Activated T-helper 9 cell treated with anti-CD3 and anti-CD28 coated beads, Interleukin-2, amount 50 U/mL, for 16 hours (primary cell): ENCODE measurements at places on chromosomes 13 and 19.

DNA sequence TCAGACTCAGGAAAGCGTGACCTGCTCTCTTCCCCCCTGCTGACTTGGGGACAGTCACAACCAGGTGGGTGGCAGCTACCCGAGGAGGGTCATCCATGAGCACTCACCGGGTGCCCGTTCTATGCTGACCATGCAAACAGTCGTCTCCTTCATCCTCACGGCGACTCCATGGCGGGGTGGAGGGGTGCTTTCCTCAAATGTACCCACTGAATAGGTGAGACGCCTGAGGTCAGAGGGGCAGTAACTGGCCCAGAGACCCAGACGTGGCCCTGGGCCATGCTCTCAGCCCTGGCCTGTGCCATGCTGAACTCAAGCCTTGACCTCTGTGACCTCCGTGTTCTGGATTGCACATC is 59.2 kb upstream of the TPM4 start:
- no peak for DNase-seq

GRCh38 chr13:95809429-95809828 is 132.5 kb downstream of the DNAJC3 start:
- DNase-seq, result no peak

DNA sequence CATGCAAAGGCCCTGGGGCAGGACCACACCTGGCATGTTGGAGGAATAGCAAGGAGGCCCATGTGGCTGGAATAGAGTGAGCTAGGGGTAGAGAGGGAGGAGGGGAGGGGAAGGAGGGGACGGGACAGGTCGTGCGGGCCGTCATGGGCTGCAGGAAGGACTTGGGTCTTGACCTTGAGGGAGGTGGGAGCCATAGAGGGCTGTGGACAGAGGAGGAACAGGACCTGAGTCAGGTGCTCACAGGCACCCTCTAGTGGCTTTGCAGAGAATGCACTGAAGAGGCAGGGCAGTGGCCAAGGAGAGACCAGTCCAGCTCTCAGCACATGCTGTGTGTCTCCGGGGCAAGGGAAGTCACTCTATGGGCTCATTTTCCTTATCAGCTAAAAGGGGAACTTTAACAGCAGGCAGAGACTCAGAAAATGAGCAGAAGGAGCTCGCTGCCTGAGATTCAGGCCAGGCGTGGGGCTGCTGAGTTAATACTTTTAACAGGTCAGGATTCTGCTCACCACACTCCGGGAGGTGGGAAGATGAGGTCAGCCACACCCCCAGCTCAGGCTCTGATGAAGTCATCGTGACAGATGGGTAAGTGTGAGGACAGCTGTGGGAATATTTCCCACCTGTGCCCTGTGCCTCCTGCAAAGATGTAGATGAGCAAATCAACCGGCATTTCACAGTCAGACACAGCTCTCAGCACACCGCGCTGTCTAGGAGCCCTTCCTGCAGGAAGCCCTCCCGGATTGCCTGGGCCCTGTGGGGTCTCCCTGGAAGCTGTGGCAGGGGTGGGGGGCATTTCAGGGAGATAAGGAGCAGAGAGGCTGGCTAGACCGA is 6.0 kb upstream of the TNFAIP8L1 start:
- peak; percentile 20 for DNase-seq

GRCh38 chr19:28737021-28737895 is 475.7 kb downstream of the UQCRFS1 start:
- DNase-seq, result no peak

GRCh38 chr19:6041991-6042481 is 64.1 kb upstream of the RANBP3 start:
- no peak for DNase-seq

GRCh38 chr19:2590630-2591399 is 111.7 kb downstream of the GNG7 start:
- no peak for DNase-seq

GRCh38 chr13:42990291-42991232 is 1.5 kb downstream of the EPSTI1 start:
- DNase-seq, result no peak

- peak; percentile 41 for DNase-seq
These were observed 545 bp downstream of the RAD23A start for GRCh38 chr19:12946092-12946721.

GRCh38 chr13:66700117-66700601 is 530.0 kb downstream of the PCDH9 start:
- DNase-seq, result no peak

- DNase-seq, result no peak
These were observed 12.1 kb downstream of the METTL21C start for GRCh38 chr13:102682727-102683126.

DNA sequence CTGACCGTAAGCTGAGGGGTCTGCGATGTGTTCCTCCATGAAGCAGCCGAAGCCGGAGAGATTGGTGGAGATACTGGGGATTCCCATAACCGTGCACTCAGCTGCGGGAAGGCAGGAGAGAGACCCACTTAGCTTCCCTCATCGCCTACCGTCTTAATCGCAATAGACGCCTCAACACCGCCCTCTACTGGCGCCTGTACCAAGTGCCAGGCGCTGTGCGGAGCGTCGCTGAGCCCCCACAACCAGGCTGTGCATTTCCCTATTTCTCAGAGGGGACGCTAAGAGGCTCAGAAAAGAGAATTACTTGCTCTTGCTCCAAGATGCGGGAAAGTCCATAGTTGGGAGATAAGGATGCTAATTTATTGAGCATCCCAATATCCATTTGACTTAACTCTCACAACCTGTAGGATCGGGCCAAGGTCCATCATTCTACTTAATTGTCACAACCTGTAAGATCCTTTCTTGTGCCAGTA is 5.8 kb downstream of the FTL start:
- DNase-seq, result peak; percentile 72

GRCh38 chr13:43293008-43293407 is 269.6 kb downstream of the DNAJC15 start:
- no peak for DNase-seq

DNA sequence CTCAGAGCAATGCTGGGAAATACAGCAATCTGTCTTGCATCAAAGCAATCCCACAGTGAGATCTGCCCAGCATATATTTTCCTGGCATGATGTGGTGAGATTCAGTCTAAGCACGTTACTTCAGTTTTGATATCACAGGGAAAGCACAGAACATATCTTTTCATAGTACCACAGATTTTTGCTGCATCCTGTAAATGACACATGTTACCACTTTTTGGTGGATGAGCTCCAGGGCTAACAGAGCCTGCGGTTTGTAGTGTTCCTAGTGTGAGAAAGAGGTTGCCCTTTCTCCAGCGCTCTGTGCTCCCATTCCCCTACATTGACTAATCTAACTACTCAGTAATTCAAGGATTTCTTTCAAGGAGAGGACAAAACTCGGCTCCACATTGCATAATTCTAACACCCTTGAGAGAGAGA is 409.0 kb downstream of the GPC6 start:
- DNase-seq, result no peak

GRCh38 chr13:65497265-65497664 is 1732.9 kb downstream of the PCDH9 start:
- DNase-seq, result no peak

- no peak for DNase-seq
These were observed 7.4 kb downstream of the CYSLTR2 start for GRCh38 chr13:48661107-48661506.

- DNase-seq, result peak; percentile 78
These were observed 34.9 kb upstream of the NEK3 start for GRCh38 chr13:52194184-52194868.

DNA sequence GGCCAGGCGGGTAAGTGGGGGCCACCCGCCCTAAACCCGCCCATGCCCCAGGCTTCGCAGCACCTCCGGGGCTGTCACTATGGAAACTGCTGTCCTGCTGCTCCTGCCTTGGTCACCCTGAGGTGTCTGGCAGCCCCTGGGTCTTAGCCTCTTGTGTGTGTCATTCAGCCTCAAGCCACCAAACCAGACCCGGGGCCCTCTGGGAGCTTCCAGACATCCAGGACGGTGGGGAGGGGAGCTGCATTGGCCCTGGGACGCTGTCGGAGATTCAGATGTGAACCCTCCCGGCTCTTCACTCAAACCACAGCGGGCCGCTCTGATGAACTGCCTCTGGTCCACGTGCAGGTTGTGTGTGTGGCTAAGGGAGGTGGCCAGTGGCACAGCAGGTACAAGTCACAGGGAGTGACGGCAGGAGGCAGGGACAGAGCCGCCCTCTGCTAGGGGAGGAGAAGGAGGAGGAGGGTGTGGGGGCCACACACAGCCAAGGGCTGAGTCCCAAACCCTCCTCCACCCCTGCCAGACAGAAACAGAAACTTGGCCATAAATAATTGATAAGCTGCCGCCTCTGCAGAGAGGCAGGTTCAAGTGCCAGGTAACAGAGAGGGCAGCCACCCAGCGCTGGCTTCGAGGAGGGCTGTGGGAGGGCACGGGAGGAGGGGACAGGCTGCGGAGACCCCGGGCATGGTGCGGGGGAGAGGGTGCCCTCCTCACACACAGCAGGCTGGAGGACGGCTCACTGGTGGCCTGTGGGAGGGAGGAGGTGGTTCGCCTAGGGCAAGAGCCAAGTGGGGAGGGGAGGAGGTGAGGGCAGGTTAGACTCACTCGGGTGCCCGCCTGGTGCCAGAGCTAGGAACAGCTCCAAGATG is 8.0 kb downstream of the NANOS3 start:
- DNase-seq, result no peak

DNA sequence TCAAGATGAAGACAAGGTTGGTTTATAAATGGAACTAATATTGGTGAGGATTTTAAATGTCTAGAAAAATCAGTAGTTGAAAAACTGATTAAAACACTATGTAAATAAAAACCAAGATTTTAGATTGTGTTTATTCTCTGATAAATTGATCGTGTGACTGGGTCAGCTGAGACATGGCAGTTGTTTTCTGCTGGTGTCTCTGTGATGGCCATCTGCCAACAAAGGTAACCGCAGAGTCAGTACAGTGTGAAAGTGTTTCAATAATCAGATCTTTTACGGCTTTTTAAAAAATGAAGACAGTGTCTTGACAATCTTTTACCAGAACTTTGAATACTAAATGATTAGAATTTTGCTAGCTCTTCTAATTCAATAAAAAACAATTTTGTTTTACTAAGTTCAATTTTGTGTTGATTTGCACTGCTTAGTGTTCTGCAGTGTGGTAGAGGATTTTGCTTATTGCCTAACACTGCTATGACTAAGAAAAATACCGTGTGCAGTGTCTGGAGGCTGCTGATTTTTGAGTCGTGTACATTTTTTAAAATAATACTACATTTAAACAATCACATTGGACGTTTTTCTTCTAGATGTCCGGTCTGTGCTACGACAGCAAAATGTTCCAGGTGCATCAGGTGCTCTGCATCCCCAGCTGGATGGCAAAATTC is 32.7 kb upstream of the GPR183 start:
- DNase-seq, result no peak

DNA sequence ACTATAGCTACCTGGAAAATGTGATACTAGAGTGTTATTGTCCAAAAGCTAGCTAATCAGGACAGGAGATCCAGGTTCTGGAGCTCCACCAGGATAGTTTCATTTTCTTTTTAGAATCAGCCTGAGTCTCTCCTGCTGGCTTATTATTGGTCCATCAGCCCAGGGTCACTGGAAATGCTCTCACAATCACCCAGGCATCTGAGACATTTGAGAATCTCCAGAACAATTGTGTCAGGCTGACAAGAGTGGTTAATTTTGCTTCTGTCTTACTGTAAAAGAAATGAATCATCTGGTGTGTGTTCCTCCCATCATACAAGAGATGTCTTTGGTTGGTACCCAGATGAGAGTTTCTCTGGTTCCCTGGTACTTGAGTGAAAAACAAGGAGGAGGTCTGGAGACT is 43.6 kb upstream of the ZNF681 start:
- no peak for DNase-seq
